T-helper 2 cell (primary cell): ENCODE measurements at places on chromosomes 7 and 10.

- no peak for DNase-seq
Measured at GRCh38 chr10:75803816-75804552, 372.6 kb downstream of the LRMDA start.

DNA sequence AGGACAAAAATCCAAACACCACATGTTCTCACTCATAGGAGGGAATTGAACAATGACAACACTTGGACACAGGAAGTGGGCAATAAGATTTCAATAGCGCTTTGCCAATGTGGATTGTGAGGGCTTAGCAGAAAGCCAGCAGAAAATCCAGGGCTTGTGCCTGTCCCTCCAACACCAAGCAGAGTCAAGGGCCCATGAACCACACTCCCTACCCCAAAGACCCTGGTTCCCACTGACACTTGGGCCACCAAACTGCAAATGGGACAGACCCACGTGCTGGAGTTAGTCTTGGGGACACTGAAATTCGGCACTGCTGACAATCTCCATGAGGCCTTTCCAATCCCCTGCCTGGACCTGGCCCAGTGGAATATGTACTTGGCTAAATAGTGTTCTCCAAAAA, 67.0 kb downstream of the GRID1 start:
- DNase-seq: no peak

DNA sequence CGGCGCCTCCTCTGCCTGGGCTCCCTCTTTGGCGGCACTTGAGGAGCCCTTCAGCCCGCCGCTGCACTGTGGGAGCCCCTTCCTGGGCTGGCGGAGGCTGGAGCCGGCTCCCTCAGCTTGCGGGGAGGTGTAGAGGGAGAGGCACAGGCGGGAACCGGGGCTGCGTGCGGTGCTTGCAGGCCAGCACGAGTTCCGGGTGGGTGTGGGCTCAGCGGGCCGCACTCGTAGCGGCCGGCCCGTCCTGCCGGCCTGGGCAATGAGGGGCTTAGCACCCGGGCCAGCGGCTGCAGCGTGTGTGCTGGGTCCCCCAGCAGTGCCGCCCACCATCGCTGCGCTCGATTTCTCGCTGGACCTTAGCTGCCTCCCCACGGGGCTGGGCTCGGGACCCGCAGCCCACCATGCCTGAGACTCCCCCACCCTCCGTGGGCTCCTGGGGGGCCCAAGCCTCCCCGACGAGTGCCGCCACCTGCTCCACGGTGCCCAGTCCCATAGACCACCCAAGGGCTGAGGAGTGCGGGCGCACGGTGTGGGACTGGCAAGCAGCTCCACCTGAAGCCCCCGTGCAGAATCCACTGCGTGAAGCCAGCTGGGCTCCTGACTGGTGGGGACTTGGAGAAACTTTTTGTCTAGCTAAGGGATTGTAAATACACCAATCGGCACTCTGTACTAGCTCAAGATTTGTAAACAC, 73.8 kb upstream of the KMT2E start:
- no peak for DNase-seq

- no peak for DNase-seq
Measured at GRCh38 chr10:33550811-33551210, 216.3 kb upstream of the NRP1 start.

- DNase-seq: no peak
Measured at GRCh38 chr10:81874875-81875466, at the start of gene NRG3. Gene NRG3 (plus strand): TSS chr10:81875194.

GRCh38 chr10:110601581-110601980, 34.1 kb downstream of the SMC3 start:
- DNase-seq: no peak

- peak; percentile 54 for DNase-seq
Measured at GRCh38 chr7:146655928-146656797, 539.6 kb downstream of the CNTNAP2 start.

- DNase-seq: peak; percentile 97
Measured at GRCh38 chr7:36115448-36116321, 37.4 kb upstream of the EEPD1 start.

DNA sequence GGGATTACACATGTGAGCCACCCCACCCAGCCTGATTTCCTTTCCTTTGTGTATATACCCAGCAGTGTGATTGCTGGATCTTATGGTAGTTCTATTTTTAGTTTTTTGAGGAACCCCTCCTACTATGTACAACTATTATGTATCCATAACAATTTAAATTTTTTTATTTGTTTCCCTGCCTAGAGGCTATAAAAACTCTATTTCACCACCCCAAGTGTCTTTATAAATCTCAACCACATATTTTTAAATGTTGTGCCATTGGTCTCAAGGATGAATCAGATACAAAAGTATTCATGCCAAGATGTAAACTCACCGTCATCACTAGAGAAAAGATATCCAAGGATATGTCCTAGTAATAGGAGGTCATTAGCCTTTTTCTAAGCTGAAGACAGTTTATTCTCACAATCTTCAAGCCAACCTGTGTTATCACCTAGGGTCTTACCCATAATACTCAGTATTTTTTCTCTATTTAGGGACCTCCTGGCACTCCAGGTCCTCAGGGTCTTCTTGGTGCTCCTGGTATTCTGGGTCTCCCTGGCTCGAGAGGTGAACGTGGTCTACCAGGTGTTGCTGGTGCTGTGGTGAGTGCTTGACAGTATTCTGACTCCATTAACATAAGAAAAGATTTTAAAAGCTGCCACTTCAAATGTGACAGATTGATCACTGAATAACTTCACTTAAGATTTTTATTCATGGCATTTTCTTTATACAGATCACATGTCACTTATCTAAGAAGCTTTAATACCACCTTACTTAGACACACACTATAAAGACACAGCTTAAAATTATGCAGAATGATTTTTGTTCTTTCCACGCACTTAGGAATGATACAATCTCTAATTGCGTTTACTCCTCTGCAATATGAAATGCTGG, 29.4 kb downstream of the COL1A2 start:
- no peak for DNase-seq

DNA sequence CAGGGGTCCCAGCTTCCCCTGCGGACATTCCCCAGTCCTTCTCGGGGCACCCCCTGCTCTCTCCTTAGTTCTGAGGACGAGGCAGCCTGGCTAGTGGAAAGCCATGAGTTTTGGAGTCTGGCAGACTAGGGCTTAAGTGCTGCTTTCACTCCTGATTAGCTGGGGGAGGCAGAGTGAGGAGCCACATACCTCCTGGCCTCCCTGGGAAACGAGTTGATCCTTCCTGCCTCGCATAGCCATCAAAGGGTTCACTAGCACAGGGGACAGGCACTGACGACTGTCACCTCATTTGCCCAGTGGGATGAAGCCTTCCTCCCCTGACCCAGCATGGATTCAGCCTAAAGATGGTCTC, 402.5 kb downstream of the RPS24 start:
- no peak for DNase-seq

- DNase-seq: no peak
Measured at GRCh38 chr7:29639886-29640595, 76.4 kb downstream of the PRR15 start.

GRCh38 chr10:112191041-112191590, 7.6 kb upstream of the GPAM start:
- no peak for DNase-seq

DNA sequence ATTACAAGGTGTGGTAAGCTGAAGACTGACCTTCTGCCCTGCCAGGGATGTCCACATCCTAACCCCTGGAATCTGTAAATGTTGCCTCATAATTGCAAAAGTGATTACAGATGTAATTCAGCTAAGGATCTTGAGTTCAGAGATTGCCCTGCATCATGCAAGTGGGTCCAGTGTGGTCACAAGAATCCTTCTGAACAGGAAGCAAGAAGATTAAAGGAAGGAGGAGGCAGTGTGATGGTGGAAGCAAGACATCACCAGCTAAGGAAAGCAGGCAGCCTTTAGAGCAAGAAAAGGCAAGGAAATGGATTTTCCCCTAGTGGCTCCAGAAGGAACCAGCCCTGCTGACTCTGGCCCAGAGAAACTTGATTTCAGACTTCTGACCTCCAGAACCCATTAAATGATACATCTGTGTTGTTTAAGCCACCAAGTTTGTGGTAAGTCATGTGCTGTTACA, 78.1 kb downstream of the USP6NL start:
- DNase-seq: no peak
